ENCODE measurements at places on chromosomes 11 and 22. TPM values are rescaled to one million over a fixed set of nuclear protein-coding genes. Genes with fewer than 3 reads are reported as not detected.

GRCh38 chr11:64150051-64150450 is 15.9 kb downstream of the MACROD1 start:
- H3K4me3 ChIP-seq: no peak overlapping the region
- no peaks in the 10 kb centered on the region for H3K27me3 ChIP-seq
- H3K27ac ChIP-seq: no peak overlapping the region
- H3K4me1 ChIP-seq: peaks cover 17% of the 10 kb centered on the region

DNA sequence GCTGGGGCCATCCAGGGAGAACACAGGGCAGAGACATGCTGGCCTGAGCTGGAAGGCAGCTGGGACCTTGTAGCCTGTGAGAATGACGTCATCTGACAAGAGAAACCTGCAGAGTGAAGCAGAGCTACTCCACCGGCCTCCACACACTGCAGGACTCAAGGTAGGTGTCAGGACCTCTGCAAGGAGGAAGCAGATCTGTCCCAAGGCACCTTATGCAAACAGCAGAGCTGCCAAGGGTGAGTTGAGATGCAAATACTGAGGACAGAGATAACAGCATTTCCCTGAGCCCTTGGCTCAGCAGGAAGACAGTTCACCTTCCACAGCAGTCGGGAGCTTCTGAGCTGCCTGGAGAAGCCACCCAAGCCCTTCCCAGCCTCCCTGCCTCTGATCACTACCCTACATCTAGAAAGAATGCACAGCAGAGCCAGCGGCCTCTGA is 51.9 kb upstream of the IGSF9B start:
- H3K27me3 ChIP-seq: no peaks in the 10 kb centered on the region
- H3K4me1 ChIP-seq: no peaks in the 10 kb centered on the region
- no peak overlapping the region for H3K4me3 ChIP-seq
- H3K36me3 ChIP-seq: no peaks in the 10 kb centered on the region

- peak overlapping the region; percentile 79 for H3K27ac ChIP-seq
- H3K4me3 ChIP-seq: peak overlapping the region; percentile 55
- H3K27me3 ChIP-seq: no peaks in the 10 kb centered on the region
- peak; percentile 65 for DNase-seq
- no peaks in the 10 kb centered on the region for H3K36me3 ChIP-seq
These were observed 2.9 kb upstream of the MTFP1 start for GRCh38 chr22:30422481-30423300.

- no peaks in the 10 kb centered on the region for H3K36me3 ChIP-seq
- DNase-seq: peak; percentile 62
- H3K4me3 ChIP-seq: peak overlapping the region; percentile 99
- H3K27me3 ChIP-seq: no peaks in the 10 kb centered on the region
- peaks cover 15% of the 10 kb centered on the region for H3K4me1 ChIP-seq
These were observed 838 bp downstream of the BCL9L start for GRCh38 chr11:118924591-118925585.

ABTB2 gene
- 1.2 TPM for total RNA-seq

GRCh38 chr11:1371026-1371325 is 18.8 kb upstream of the BRSK2 start:
- H3K27me3 ChIP-seq: no peaks in the 10 kb centered on the region
- H3K27ac ChIP-seq: no peak overlapping the region
- no peaks in the 10 kb centered on the region for H3K4me1 ChIP-seq
- no peaks in the 10 kb centered on the region for H3K36me3 ChIP-seq
- DNase-seq: no peak
- no peak overlapping the region for H3K4me3 ChIP-seq

DNA sequence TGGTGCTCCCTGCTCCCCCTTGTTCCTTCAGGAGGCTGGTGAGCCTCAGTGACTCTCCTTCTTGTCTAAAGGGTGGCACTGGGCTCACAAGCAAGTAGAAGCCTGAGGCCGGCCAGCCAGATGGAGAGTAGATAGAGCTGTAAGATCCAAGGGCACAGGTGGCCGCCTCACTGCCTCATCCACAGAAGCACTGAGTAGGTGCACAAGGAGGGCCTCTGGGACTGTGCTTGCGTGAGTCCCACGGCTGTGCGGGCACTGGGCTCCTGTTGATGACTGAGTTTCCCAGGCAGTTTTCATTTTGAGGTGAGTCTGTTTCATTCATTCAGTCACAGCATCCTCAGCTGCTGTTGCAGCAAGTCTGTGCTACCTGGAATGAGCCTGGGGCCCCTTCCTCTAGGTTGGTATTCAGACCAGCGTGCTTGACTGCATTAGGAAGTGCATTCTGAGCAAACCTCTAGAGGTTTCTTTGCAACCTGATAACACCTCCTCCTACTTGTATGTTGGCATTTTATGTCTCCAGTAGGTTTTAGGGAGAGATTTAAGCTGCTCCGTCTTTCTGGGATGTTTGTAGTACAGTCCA is 184.0 kb downstream of the TBC1D22A start:
- no peak overlapping the region for H3K4me3 ChIP-seq
- H3K27me3 ChIP-seq: no peaks in the 10 kb centered on the region
- H3K4me1 ChIP-seq: peaks cover 3% of the 10 kb centered on the region
- H3K27ac ChIP-seq: no peak overlapping the region

GRCh38 chr11:17760102-17761029 is 25.8 kb downstream of the KCNC1 start:
- no peak for DNase-seq
- no peaks in the 10 kb centered on the region for H3K27me3 ChIP-seq
- no peak overlapping the region for H3K27ac ChIP-seq
- no peaks in the 10 kb centered on the region for H3K36me3 ChIP-seq

DNA sequence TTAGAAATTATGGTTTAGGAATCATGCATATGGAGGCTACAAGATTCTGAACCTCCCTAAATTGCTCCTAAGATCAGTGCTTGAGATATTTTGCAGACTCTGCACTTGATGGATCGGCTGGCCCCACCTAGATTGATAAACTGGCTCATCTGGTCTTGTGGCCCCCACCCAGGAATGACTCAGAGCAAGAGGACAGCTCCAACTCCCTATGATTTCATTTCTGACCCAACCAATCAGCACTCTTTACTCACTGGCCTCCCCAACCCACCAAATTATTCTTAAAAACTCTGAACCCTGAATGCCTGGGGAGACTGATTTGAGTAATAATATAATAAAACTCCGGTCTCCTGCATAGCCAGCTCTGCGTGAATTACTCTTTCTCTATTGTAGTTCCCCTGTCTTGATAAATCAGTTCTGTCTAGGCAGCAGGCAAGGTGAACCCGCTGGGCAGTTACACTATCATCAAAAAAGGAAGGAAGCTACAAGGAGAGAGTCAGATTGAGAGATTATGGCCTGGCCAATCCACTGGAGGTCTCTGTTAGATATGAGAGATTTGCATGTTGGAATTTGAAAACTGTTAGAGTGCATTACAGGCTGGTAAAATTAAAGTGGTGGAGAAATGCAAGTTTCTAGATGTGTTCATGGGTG is 245.8 kb downstream of the CSNK2A3 start:
- no peaks in the 10 kb centered on the region for H3K4me1 ChIP-seq
- no peak for DNase-seq
- H3K36me3 ChIP-seq: no peaks in the 10 kb centered on the region
- H3K4me3 ChIP-seq: no peak overlapping the region
- H3K27me3 ChIP-seq: no peaks in the 10 kb centered on the region
- no peak overlapping the region for H3K27ac ChIP-seq

OR51L1 gene
- not detected for total RNA-seq

GGT5 gene
- total RNA-seq: 11.5 TPM

FXYD2 gene
- 15.9 TPM for total RNA-seq

DNA sequence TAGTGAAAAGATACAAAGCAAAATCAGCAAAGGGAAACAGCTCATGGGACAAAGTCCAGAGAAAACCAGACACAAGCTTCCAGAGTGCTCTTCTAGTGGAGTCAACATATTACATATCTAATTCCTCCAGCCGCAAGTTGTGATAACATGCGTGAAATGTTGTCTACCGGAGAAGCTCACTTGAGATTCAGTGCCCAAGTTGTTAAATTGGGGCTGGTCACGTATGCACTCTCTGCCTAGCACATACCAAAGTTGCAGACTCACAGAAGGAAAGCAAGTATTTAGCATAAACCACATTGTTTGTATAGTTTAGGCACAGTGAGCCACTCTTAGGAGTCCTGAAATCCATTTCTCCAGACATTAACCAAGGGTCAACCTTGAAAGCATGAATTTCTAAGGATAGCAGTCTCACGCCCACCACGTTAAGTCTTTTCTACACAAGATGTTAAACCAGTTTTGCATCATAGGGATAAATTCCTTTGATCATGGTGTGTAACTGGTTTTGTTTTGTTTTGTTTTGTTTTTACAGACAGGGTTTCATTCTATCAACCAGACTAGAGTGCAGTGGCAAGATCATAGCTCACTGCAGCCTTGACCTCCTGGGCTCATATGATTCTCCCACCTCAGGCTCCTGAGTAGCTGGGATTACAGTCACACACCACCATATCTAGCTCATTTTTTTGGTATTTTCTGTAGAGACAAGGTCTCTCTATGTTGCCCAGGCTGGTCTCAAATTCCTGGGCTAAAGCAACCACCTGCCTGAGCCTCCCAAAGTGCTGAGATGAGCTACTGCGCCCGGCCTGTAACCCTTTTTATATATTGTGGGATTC is 39.5 kb upstream of the EP300 start:
- H3K4me1 ChIP-seq: peaks cover 8% of the 10 kb centered on the region
- DNase-seq: no peak
- no peak overlapping the region for H3K27ac ChIP-seq
- H3K36me3 ChIP-seq: no peaks in the 10 kb centered on the region
- H3K27me3 ChIP-seq: no peaks in the 10 kb centered on the region

- no peak overlapping the region for H3K27ac ChIP-seq
- H3K27me3 ChIP-seq: no peaks in the 10 kb centered on the region
- H3K4me3 ChIP-seq: no peak overlapping the region
These were observed 38.1 kb downstream of the NUP50 start for GRCh38 chr22:45201678-45202332.

ANO3 gene
- under 0.01 TPM for total RNA-seq

- no peaks in the 10 kb centered on the region for H3K36me3 ChIP-seq
- H3K27ac ChIP-seq: peak overlapping the region; percentile 9
- DNase-seq: peak; percentile 67
- peak overlapping the region; percentile 44 for H3K4me3 ChIP-seq
- H3K4me1 ChIP-seq: peaks cover 3% of the 10 kb centered on the region
These were observed 583 bp downstream of the PDGFD start for GRCh38 chr11:104163100-104164027.

- no peak overlapping the region for H3K4me3 ChIP-seq
- no peaks in the 10 kb centered on the region for H3K36me3 ChIP-seq
- no peaks in the 10 kb centered on the region for H3K27me3 ChIP-seq
- H3K4me1 ChIP-seq: peaks cover 8% of the 10 kb centered on the region
These were observed 8.0 kb upstream of the TLCD5 start for GRCh38 chr11:120316880-120317688.

DNA sequence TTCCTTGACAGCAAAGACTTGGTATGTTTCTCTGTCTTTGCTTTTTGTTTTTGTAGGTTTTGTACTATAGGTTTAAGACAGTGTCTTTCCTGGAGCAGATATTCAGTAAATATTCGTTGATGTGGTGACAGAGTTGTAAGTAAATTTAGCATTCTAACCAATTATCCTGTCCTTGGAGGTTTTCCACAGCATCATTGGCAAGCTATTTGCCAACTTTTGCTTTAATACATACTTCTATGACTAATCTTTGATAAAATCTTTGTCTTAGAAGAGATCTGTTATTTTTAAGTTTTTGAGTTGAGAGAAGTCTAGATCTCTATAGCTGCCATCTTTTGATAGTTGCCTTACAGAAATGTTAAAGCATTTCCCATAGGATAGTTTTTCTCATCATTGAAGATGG is 3.8 kb downstream of the USP47 start:
- no peak overlapping the region for H3K4me3 ChIP-seq
- H3K36me3 ChIP-seq: no peaks in the 10 kb centered on the region
- no peak for DNase-seq
- H3K27ac ChIP-seq: no peak overlapping the region
- peaks cover 11% of the 10 kb centered on the region for H3K4me1 ChIP-seq

DNA sequence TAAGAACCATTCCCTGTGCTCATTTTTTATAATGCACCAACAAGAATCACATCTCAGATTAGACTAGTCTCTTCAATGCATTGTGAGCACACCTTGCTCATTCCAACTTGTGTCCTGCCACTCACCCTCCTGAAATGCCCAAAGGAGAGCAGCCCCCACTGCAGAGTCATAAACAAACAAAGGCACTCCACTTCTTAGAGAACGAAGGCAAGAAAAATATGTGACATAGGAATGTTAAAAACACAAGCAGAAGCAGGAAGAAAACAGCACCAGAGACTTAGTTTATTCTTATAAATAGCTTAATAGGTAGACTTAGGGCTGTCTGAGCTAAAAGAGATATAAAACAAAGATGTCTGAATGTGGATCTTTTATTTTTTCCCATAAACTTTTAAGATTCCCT is 57.2 kb downstream of the GUCY1A2 start:
- H3K36me3 ChIP-seq: no peaks in the 10 kb centered on the region
- no peak for DNase-seq
- no peaks in the 10 kb centered on the region for H3K27me3 ChIP-seq
- H3K4me3 ChIP-seq: no peak overlapping the region
- peaks cover 4% of the 10 kb centered on the region for H3K4me1 ChIP-seq

TPBGL gene
- 0.13 TPM for total RNA-seq

GRCh38 chr11:842370-843002 is at the start of the genes POLR2L and TSPAN4:
Gene POLR2L (minus strand): TSS chr11:842529. CDS start chr11:842508, 21 bp downstream.
Gene TSPAN4 (plus strand): TSS chr11:842852. CDS start chr11:850305, 7,453 bp downstream.
- DNase-seq: peak; percentile 91
- no peaks in the 10 kb centered on the region for H3K36me3 ChIP-seq
- H3K4me3 ChIP-seq: peak within 1 kb of the TSS; percentile 49

- H3K4me3 ChIP-seq: no peak overlapping the region
- no peaks in the 10 kb centered on the region for H3K4me1 ChIP-seq
- DNase-seq: no peak
- H3K36me3 ChIP-seq: no peaks in the 10 kb centered on the region
- no peak overlapping the region for H3K27ac ChIP-seq
- no peaks in the 10 kb centered on the region for H3K27me3 ChIP-seq
These were observed 35.2 kb upstream of the USP47 start for GRCh38 chr11:11806586-11806985.

MIAT gene
- 0.34 TPM for total RNA-seq

DNA sequence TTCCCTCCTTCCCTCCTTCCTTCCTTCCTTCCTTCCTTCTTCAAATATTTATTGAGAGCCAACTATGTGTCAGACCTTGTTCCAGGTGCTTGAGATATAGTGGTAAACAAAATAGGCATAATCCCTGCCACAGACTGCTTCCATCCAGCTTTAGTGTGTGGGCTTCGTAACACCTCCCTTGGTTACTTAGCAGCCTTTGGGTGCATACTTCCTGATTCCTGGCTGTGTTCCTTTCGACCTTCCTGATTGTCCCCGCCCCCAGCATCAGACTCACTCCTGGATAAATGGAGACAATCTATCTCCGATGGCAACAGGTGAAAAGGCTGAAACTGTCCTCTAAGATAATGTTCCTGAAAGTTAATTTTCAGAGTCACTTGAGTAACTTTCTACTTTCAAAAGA is 13.5 kb downstream of the CCDC81 start:
- H3K27me3 ChIP-seq: no peaks in the 10 kb centered on the region
- DNase-seq: no peak
- no peaks in the 10 kb centered on the region for H3K4me1 ChIP-seq
- H3K27ac ChIP-seq: no peak overlapping the region
- no peak overlapping the region for H3K4me3 ChIP-seq
